ENCODE measurements at places on chromosomes 12 and 14. TPM values are rescaled to one million over a fixed set of nuclear protein-coding genes. Genes with fewer than 3 reads are reported as not detected.

Gene FAM234B
- 5.6 TPM for total RNA-seq

GRCh38 chr14:37215345-37215744, 17.6 kb downstream of the MIPOL1 start:
- DNase-seq = no peak

- no peak for DNase-seq
These were observed 607.5 kb downstream of the SLC6A15 start for GRCh38 chr12:84305144-84305543.

- DNase-seq = no peak
These were observed 630 bp downstream of the NELL2 start for GRCh38 chr12:44875417-44875953.

- DNase-seq = no peak
These were observed 91.5 kb downstream of the UNC79 start for GRCh38 chr14:93522221-93522620.

Gene FMNL3
- 148 TPM for total RNA-seq

GRCh38 chr14:100103250-100104005, 38.2 kb downstream of the EVL start:
- no peak for DNase-seq

DNA sequence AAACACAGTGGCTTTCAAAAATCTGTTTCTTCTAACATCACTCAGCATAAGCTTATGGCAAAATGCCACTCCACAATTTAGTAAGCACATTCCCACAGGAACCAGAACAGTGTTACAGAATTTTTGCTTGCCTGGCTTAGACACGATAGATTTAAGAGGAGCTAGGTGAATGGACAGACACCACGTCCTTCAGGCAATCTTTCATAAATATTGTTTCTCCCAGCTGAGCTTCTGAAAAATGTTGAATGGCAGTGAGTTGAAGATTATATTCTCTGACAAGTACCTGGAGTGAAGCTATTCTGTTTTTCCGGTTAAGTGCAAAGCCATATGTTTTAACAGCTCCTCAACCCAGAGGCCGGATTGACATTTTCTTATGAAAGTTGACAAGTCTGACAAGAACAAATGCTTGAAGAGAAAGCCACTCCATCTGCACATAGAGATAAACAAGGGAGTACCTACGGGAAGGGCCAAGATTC, 102.0 kb downstream of the FSCB start:
- DNase-seq = no peak

Gene KERA
- total RNA-seq = not detected

DNA sequence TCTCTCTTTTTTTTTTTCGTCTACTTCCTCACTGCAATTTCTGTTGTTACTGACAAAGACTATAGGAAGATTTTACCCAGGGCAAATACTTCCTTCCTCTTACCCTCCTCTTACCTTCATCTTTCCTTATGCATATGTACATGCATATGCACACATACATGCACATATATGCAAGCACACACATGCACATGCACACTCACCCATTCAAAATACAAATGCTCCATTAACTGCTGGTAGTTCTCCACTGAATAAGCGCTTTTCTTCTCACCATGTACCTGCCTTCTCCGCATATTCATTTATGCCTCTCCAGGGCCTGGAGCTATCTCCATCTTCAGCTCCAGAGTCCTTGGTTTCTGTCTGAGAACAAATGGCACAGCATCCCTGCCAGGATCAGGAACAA, 632 bp downstream of the C12orf54 start:
- no peak for DNase-seq

Gene GPR162
- 2.0 TPM for total RNA-seq

DNA sequence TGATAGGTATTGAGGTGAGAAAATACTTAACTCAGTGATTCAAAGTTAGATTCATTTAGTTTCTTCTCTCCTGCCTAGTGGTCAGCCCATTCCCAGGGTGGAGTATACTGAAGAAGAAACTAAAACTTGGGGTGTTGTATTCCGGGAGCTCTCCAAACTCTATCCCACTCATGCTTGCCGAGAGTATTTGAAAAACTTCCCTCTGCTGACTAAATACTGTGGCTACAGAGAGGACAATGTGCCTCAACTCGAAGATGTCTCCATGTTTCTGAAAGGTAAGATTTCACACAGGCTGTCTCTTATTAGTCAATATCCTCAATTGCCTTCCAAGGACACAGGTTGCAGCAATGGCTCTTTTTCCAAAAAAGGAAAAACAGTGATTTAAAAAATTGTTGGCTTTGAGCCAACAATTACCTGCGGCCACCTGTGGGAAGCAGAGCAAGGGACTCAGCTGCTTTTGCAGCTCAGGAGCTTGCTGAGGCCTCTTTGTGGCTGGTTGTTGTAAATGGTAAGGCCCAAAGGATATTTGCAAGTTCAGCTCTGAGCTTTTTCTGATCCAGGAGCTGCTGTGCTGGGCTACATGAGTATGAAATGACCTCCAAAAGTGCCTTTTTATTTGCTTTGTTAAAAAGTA, 33.9 kb downstream of the TPH2 start:
- no peak for DNase-seq

DNA sequence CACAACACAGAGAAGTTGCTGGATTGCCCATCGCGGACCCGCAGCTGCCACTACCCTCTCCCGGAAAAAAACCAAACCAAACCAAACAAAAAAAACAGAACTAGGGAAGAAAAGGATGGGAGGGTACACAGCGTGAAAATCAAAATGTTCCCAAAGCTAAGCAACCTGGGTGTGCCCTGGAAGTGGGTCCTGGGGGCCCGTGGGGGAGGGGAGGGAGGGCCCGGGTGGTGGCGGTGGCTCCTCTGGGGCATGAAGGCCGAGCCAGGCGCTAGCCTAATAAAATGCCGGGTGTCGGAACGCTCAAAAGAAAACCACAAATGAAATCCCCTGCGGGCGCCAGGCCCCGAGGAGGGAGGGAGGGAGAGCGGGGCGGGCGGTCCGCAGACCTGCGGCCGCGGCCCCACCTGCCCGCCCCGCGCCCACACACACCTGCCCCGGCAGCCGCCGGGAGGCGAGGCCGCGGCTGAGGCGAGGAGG, 787 bp downstream of the HECTD4 start:
- DNase-seq = no peak

Gene SMCO2
- total RNA-seq = 0.88 TPM

Gene NEDD1
- total RNA-seq = 21.0 TPM

Measured in glomerular endothelial cell (primary cell).